Daoy (cell line): ENCODE measurements at places on chromosomes 2 and 18. TPM values are rescaled to one million over a fixed set of nuclear protein-coding genes. Genes with fewer than 3 reads are reported as not detected.

- DNase-seq: no peak
Observed at GRCh38 chr2:105933906-105934305, 189.2 kb downstream of the NCK2 start.

GRCh38 chr2:133975135-133975534 lies 278.7 kb upstream of the MGAT5 start:
- DNase-seq: no peak

GRCh38 chr2:68152681-68153347 lies 4.9 kb upstream of the PNO1 start:
- DNase-seq: no peak

DNA sequence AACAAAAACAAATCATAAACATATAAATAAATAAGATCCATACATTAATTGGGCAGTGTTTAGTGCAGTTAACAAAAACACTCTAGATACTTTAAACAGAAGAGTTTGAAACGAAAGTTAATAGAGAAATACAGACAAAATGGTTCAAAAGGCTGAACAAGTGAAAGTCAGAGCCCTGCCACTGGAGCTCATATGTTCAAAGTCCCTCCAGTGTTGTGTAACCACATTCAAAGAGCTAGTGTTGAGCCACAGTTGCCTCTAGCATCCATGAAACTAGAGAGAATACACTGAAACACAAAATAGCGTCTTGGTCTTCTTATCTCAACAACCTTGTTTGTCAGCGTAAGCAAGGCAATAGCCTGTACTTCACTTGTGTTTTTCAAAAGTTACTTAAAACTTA lies 1309.8 kb upstream of the NRXN1 start:
- DNase-seq: no peak

MDH1B gene
- 3.6 and 6.3 TPM in 2 replicates for total RNA-seq

LIPT1 gene
- total RNA-seq: 7.7 and 13.6 TPM in 2 replicates

HDAC4 gene
- 3.1 and 5.5 TPM in 2 replicates for total RNA-seq

ADGRF3 gene
- total RNA-seq: 0.06 TPM in 1 of 2 replicates, not detected in the other

C18orf54 gene
- total RNA-seq: 5.8 and 7.7 TPM in 2 replicates
